NCI-H2107 (cell line): ENCODE measurements at places on chromosomes 12 and 14.

DNA sequence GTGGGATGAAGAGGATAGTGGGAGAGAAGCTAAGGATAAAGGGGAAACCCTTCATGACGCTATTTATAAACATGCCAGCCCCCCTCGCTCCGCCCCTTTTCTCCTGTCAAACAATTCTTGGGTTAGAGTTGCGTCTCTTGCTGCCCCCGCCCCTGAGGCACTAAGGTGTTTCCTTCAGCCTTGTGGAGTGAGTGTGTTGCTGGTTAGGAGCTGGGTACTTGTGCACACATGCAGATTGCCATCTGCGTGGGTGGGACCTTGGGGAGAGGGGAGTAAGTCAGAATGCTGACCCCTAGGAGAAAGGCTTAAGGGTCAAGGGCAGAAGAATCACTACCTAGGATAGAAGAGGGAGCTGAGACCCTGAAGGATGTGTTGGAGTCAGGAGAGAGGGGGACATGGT is 5.4 kb downstream of the FOXJ2 start:
- DNase-seq, result no peak

- no peak for DNase-seq
Observed at GRCh38 chr14:79703209-79703608, 508.1 kb downstream of the DIO2 start.

- no peak for DNase-seq
Observed at GRCh38 chr12:88303335-88303734, 161.2 kb downstream of the TMTC3 start.

DNA sequence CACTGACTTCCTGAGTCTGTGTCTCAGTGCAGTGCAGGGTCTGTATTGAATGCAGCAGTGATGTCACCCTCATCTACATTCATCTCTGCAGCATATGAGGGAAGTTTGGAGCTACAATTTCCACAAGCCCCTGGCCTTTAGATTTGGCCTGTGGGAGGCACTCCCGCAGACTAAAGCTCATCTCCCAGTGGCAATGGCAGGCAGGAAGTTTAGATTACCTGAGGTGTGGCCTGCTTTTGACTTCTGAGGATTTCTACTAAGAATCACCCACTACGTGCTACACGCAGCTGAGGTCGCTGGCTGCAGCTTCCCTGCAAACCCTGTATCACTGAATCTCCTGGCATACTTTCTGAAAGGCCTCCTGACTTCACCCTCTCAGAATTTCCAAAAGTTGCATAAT is 202.2 kb upstream of the PRKD1 start:
- DNase-seq, result no peak

GRCh38 chr12:15966426-15966825 is 55.3 kb downstream of the DERA start:
- no peak for DNase-seq

DNA sequence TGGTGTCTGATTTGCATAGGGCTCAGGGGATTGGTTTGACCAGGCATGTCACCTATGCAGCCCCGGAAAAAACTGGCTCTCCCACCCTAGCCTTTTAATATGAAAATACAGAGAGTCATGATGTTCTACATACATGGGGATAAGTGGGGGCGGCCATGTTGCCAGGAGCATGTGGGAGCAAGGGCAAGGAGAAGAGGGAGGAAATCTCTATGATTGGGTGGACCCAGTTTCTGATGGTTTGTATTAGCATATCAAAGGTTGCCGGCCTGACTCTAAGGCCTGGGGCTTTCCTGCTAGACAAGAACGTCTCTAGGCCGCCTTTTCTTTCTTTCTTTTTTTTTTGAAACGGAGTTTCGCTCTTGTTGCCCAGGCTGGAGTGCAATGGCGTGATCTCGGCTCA is 123.4 kb upstream of the CPSF6 start:
- DNase-seq, result no peak

DNA sequence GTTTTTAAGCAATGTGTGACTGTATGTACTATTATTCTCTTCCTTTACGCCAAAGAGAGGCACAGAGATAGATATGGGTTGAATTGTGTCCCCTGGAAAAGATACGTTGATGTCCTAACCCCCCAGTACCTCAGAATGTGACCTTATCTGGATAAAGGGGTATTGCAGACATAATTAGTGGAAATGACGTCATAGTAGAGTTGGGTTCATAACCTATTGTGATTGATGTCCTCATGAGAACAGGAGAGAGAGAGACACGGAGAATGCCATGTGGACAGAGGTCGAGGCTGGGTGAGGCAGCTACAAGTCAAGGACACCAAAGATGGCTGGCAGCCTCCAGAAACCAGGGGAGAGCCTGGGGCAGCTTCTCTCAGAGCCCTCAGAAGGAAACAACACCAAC is 376.3 kb downstream of the FUT8 start:
- DNase-seq, result no peak

DNA sequence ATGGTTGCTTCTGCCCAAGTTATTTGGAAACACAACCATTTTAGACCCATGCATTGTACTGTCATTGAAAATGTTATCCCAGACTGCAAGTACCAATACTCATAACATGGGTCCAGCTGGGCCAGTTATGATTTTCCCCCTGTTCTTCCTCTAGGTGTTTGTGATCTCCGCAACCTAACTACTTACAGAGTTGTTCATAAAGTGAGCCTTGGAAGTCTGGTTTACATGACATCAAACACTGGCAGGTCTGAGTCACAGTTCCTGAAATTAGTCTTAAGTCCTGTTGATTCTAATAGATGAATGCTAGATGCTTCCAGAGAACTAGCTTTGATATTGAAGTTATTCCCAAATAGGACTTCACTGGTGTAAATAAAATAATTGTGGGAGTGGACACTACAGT is 487.0 kb downstream of the MED13L start:
- no peak for DNase-seq

GRCh38 chr14:38721822-38722431 is 381.1 kb downstream of the SEC23A start:
- no peak for DNase-seq

DNA sequence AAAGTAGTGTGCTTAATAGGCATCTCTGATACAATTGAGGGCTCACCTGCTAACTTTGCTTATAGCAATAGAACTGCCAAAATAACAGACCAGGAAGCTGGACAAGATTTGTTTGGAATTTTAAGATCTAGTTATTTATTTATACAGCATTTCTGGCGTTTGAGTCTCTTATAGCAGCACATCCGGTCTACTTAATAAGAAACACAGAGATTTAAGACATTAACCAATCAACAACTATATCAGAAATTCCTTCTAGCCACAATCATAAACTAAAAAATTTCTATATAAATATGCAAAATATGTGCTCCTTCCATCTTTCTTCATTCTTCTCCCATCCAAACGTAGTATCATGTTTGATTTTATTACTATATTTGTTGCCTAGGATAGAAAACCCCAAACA is 2.6 kb downstream of the RTN1 start:
- DNase-seq, result no peak

DNA sequence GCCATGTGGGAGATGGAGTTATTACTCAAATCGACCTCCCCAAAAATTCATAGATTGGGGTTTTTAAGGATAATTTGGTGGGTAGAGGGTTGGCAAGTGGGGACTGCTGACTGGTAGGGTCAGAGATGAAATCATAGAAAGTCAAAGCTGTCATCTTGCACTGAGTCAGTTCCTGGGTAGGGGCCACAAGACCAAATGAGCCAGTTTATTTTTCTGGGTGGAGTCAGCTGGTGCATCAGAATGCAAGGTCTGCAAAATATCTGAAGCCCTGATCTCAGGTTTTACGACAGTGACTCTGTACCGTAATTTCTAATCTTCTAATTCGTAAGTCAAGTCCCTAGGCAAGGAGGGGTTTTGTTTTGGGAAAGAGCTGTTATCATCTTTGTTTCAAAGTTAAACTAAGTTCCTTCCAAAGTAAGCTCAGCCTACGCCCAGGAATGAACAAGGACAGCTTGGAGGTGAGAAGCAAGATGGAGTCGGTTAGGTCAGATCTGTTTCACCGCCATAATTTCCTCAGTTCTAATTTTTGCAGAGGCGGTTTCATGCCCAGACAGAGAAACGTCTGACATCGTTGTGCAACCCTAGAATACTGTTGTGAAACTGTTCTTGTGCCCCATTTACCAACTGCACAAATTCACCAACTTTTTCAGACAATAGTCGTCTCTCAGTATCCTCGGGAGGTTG is 104.5 kb upstream of the SFSWAP start:
- DNase-seq, result no peak

DNA sequence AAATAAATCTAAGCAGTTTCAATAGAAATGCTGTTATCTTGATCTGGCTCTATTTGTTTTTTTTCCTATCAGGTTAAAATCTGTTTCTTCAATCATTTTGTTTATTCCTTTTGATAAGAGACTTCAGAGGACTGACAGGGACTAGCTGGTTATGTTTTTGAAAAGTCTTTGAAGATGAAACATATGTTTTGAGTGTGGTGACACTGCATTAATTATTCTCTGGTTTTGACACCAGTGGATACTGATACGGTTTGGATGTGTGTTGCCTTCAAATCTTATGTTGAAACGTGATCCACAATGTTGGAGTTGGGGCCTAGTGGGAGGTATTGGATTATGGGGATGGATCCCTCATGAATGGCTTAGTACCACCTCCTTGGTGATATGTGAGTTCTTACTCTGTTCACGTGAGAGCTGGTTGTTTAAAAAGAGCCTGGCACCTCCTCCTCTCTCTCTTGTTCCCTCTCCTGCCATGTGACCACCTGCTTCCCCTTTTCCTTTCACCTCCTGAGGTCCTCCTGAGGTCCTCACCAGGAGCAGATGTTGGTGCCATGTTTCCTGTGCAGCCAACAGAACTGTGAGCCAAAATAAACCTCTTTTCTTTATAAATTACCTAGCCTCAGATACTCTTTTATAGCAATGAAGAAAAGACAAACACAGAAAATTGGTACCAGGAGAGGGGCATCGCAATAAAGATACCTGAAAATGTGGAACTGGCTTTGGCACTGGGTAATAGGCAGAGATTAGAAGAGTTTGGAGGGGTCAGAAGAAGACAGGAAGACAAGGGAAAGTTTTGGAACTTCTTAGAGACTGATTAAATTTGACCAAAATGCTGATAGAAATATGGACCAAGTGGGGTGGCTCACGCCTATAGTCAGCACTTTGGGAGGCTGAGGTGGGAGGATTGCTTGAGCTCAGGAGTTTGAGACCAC is 23.0 kb downstream of the RASSF3 start:
- no peak for DNase-seq

DNA sequence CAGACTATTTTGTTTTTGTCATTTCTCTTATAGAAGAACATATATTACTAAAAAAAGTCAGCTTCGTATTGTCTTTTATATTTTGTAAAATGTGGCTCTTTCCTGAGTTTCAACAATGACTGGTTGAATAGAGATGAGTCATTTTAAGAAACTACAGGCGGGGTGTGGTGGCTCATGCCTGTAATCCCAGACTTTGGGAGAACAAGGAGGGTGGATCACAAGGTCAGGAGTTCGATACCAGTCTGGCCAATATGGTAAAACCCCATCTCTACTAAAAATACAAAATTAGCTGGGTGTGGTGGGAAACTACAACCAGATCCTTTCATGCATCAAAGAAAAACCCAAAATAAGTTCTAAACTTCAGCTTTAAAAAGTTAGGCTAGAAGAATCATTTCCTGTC is 28.8 kb downstream of the HECTD4 start:
- DNase-seq, result no peak

- no peak for DNase-seq
Observed at GRCh38 chr12:16857456-16857923, 251.5 kb upstream of the LMO3 start.

GRCh38 chr14:90561920-90562319 is 165.1 kb downstream of the CALM1 start:
- no peak for DNase-seq

DNA sequence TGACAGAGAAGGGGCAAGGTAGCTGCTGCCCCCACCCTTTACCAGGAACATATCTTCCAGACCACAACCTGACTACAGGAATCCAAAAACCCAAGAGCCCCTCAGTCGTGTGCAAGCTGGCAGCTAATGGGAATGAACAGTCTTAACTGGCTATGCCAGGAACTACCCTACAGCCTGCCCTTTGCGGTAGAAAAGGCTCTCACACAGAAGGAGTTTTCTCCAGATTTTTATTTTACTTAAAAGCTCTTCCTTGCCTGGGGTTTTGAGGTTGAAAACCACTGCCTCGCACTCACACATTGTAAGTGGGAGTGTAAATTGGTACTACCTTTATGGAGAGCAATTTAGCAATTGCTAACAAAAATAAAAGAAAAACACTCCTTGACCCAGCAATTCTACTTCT is 28.3 kb downstream of the PITPNM2 start:
- no peak for DNase-seq

DNA sequence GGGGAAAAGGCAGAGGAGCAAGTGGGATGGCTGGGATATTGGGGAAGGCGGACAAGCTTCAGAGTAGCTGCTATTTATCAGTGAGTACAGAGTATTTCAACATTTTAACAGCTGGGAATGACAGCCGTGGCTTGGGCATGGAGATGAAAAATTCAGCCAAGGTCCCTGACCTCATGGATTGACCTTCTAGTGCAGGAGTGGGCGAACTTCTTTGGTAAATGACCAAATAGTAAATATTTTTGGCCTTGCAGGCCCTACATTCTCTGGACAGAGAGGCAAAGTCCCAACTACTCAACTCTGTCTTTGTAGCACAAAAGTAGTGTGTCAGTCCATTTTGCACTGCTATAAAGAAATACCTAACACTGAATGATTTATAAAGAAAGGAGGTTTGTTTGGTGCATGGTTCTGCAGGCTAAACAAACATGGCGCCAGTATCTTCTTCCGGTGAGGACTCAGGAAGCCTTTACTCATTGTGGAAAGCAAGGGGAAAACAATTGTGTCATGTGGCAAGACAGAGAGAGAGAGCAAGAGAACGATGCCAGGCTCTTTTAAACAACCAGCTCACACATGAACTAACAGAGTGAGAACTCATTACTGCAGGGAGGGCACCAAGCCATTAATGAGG is 33.6 kb downstream of the TMEM233 start:
- DNase-seq, result no peak

GRCh38 chr12:29682088-29682487 is 101.7 kb downstream of the TMTC1 start:
- no peak for DNase-seq

GRCh38 chr14:96072076-96072475 is 32.9 kb downstream of the C14orf132 start:
- DNase-seq, result no peak

GRCh38 chr12:132657004-132657727 is 30.0 kb downstream of the POLE start:
- no peak for DNase-seq

- DNase-seq, result no peak
Observed at GRCh38 chr12:94595152-94595551, 55.2 kb downstream of the TMCC3 start.

DNA sequence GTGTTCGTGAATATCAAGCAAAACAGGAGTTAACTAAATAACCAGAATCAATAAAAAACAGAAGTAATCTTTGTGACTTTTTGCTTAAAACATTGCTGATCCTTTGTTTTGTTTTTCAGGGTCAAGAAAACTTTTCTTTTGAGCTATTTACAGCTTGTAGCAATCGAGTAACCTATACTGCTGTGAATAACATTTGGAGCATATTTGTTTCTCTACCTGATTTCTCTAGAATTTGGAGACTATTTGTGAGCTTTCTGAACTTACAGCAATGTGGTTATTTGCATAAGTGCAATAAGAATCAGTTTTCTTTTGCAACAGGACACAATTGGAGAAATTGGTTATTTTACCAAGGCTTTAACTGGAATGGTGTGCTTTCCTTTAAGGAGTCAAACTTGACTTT is 7.3 kb upstream of the ETNK1 start:
- DNase-seq, result no peak

- DNase-seq, result no peak
Observed at GRCh38 chr14:31265701-31266398, 58.3 kb upstream of the HECTD1 start.
